SJSA1 (cell line): ENCODE measurements at places on chromosomes 5 and 9. TPM values are rescaled to one million over a fixed set of nuclear protein-coding genes. Genes with fewer than 3 reads are reported as not detected.

- no peak for DNase-seq
Observed at GRCh38 chr9:127539259-127539981, 72.7 kb upstream of the STXBP1 start.

GRCh38 chr5:32163785-32164184, 10.3 kb downstream of the GOLPH3 start:
- no peak for DNase-seq

DNA sequence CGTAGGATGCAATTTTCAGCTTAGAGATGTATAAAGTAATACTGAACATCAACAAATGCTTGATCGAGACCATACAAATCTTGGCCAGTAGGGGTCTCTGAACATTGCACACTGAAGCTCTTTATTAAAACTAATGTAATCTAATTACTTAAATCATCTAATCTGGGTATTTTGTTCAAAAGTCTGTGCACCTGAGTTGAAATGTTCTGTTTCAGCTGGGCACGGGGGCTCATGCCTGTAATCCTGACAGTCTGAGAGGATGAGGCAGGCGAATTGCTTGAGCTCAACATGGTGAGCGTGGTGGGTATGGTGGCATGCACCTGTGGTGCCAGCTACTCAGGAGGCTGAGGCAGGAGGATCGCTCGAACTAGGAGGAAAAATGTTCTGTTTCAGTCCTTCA, 41.0 kb downstream of the ESM1 start:
- DNase-seq = peak; percentile 25

DNA sequence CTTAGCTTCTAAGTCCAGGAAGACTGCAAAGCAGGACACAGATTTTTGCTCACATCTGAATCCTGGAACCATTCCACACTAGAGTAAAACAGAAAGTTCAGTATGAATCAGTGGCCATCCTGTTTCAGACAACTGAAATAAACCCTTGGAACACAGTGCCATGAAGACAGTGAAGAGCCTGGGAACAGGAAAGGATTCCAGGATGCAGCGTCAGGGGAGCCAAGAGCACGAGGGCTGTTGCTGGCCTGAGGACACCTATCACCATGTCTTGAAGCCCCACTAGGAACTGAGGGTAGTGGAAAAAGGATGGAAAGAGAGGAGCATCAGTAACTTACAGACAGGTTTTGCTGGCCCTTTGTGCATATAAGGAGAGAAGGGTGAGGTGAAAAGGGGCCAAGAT, 115.3 kb upstream of the FSTL4 start:
- DNase-seq = no peak

DNA sequence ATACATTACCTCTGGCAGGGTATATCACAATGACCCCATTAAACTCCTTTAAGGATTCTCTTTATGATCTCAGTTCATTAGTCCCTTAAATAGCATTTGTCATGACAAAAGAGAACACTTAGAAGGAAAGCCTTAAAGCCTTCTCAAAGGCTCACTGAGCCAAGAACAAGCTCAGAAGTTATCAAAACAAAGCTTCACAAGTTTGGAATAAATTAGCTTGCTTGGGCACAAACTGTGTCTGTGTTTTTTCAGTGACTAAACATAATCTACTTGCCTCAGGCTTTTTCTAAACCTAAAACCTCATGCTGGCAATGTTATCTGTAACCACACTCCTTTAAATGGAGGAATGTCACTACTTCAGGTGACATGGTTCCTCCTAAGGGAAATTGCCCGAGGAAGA, 1114.9 kb upstream of the C9orf72 start:
- no peak for DNase-seq

FCN2 gene
- total RNA-seq = not detected in 2 replicates

ITK gene
- not detected in 2 replicates for total RNA-seq

CACFD1 gene
- total RNA-seq = 2.9 and 3.4 TPM in 2 replicates

DNA sequence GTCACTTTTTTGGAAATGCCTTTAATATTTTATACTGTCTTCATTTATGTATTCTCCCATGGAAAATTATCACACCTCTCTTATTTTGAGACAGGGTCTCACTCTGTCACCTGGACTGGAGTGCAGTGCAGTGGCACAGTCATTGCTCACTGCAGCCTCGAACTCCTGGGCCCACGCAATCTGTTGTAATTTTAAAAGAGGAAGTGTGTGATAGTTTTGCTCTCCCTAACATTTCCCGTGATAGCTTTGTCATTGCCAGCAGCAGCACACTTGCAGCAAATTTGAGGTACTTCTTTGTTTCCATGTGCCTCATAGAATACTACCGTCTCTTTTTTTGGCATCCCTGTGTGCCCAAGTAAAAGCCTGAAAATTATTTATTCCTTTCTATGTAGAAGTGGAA, 103.5 kb downstream of the RNF180 start:
- no peak for DNase-seq

GRCh38 chr5:129902816-129903215, 1.4 kb upstream of the CHSY3 start:
- no peak for DNase-seq

- no peak for DNase-seq
Observed at GRCh38 chr5:54577528-54577927, 60.0 kb downstream of the SNX18 start.

GDA gene
- total RNA-seq = 0.22 and 0.39 TPM in 2 replicates

GRAMD2B gene
- 25.5 and 33.6 TPM in 2 replicates for total RNA-seq

GRCh38 chr5:6556089-6556801, 76.6 kb downstream of the NSUN2 start:
- no peak for DNase-seq

DNA sequence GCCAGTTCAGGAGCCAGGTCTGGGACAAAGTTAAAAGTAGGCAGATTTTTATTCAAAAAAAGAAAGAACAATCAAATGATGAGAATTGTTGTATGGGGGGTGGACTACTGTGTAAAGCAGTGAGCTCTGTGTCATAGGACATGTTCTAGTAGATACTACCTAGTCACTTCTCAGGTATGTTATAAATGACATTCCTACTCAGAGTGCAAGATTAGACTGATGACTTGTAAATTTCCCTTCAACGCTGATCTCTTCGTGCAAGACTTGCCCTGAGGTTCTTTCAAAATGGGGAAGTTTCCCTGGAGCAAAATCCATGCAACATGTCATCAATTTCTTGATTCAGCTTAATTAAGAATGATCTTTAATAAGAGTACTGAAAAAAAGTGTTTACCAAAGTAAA, 175.1 kb downstream of the RORB start:
- DNase-seq = no peak

GRCh38 chr5:96149546-96149945, 187.9 kb upstream of the ELL2 start:
- no peak for DNase-seq

HBEGF gene
- total RNA-seq = 44.2 and 46.9 TPM in 2 replicates

- DNase-seq = no peak
Observed at GRCh38 chr5:56964173-56964572, 12.2 kb upstream of the MIER3 start.

DNA sequence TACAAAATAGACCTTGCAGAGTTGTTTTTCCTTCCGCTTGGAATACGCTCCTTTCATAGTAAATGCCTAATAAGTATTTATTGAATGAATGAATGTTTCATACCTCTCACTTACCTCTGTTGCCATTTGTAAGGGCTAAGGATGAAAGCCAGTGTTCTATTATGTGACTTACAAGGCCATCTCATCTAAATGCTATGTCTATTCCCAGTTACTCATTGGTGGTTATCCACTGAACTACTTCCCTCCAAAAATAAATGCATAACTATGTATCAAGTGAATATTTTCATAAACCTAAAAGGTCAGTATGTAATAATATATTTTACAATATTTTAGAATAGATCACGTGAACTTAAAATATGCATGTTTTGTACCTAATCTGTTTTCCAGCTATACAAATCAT, 670.5 kb upstream of the RGMB start:
- DNase-seq = no peak

DNA sequence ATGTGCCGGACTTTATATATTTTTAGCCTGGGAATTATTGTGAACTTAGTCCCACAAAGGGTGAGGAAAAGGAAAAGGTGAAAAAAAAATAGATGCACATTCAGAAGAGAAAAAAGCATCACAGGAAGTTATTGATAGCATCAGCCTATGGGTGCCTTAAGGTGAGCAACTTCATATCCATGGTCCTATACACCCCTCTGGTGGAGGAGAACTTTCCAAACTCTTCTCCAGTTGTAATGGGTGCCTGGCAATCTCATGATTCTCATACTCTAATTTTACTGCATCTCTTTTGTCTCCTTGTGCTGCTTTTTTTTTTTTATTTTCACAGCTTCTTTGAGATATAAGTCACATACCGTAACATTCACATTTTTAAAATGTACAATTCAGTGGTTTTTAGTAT, 107.4 kb downstream of the JAKMIP2 start:
- no peak for DNase-seq

IRGM gene
- not detected in 2 replicates for total RNA-seq

- peak; percentile 8 for DNase-seq
Observed at GRCh38 chr9:135040892-135041291, 46.6 kb upstream of the OLFM1 start.

DNA sequence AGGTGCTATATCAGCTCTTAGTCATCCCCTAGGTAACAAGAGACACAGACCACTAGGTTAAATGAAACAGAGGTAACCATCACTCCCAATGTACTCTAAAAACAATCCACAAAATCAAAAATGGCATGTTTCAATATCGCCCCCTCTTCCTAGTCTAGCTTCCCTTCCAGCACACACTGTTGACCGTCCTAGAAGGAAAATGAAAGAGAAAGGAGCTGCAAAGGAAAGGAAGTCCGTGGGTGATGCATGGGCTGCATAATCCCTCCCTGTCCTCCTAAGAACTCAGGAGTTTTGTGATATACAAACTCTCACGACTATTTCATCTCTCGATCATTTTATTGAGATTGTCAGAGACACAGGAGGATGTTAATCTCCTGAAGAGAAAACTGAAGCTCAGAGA, 101.6 kb downstream of the RFK start:
- DNase-seq = no peak

GRCh38 chr5:170451747-170452365, 52.0 kb upstream of the KCNIP1 start:
- DNase-seq = no peak

DNA sequence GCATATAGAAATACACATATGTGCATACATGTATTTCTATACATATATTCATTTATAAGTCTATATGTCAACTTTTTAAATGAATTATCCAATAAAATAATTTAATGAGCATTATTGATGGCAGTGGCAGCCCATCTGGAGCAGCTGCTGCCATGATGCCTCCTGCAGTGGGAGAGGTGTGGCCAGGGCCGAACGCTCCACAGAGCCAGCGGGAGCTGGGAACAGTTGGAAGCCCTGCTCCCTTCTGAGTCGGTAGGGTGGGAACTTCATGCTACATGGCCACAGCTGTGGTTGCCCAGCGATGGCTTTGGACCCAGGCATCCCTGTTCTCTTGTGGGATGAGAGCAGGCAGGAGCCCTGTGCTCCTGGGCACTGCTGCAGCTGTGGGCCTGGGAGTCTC, 812.4 kb upstream of the CTNND2 start:
- DNase-seq = no peak

DNA sequence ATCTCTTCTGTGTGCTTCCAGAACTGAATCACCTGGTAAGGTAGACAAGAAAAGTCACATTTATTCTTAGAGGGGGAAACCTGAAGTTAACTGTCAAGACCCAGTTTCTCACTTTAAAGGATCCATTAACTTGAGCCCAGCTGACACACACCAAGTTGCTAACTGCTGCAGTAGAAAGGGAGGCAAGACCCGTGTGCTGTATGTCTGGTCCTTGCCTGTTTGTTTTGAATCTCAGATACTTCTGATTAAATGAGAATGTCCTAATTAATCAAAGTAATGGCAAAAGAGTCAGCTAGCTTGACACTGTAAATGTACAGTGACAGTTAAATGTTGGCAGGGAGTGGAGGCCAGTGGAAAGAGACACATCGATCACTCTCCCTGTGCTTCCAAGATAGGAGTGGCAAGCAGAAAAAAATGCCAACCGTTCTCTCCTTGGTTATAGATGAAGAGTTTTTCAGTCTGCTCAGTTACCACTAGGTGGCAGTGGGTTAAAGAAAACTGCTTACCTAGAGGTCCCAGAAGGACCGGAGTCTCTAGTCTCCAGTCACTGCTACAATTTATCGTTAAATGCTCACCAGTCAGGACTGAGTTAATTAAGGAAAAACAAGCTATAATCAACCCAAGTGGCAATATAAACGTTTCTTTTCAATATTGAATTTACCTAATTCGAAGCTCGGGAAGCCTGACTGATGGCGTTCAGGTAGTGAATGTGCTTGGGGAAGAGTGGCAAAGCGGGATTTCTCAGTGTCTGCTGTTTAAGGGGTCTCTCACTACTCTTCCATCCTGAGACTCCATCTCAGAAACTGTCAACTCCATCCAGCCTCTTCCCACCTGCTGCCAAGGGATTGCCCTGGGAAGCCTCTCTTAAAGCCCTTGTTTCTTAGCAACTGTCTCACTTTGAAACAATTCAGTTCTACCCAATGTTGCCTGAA, 18.4 kb downstream of the LSM11 start:
- DNase-seq = no peak

CDX1 gene
- 0.19 and 1.8 TPM in 2 replicates for total RNA-seq

CNTNAP3B gene
- 0.06 TPM in 1 of 2 replicates, not detected in the other for total RNA-seq

TNFSF15 gene
- not detected in 2 replicates for total RNA-seq

GRCh38 chr5:4627929-4628328, 512.2 kb upstream of the ADAMTS16 start:
- no peak for DNase-seq

- DNase-seq = no peak
Observed at GRCh38 chr9:127290561-127291065, 26.0 kb downstream of the GARNL3 start.

DMRT3 gene
- total RNA-seq = not detected in 2 replicates

GRCh38 chr5:132665574-132666080, 7.7 kb downstream of the IL13 start:
- DNase-seq = peak; percentile 43

DNA sequence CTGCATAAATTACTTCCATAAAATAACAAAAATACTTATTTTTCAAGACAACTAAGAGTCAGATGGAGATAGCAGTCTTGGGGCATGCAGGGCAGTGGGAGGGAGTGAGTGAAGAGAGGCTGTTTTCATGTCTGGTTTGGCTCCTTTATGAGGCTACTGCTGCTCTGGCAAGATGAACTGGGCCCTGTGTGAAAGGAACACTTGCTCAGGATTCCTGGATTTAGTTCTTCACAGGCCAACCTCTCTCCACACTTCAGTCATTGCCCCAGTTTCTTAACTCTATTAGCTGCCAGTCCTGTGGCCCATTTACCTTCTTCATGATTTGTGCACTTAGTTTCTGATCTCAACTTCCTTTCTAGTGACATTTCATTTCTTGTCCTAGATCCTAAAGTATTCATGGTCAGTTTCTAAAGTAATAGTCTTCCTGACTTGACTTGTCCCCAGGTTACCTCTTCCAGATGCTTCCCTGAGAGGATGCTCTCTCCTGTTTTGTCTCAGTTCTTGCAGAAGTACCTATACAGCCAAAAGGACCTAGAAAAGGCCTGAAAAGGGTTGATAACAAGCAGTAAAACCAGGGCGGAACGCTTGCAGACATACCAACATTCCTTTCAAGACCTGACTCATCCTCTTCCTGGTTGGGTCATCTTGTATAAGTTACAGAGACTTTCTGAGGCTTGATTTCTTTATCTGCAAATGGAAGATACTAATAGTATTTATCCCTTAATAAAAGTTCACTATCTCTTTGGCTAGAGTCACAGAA, 77.0 kb upstream of the ZFAND5 start:
- peak; percentile 67 for DNase-seq

HCN1 gene
- not detected in 2 replicates for total RNA-seq

- DNase-seq = no peak
Observed at GRCh38 chr5:141590127-141590526, 28.7 kb downstream of the DIAPH1 start.

GRCh38 chr5:12772276-12772675, 868.0 kb upstream of the CTNND2 start:
- no peak for DNase-seq
